Posterior vena cava (tissue), 2 donors: ENCODE measurements at places on chromosomes 1 and 21. TPM values are rescaled to one million over a fixed set of nuclear protein-coding genes. Genes with fewer than 3 reads are reported as not detected.

- no peak for DNase-seq
Measured at GRCh38 chr1:89596698-89597097, 36.2 kb upstream of the LRRC8C start.

- no peak for DNase-seq
Measured at GRCh38 chr1:54853793-54854370, 33.1 kb downstream of the DHCR24 start.

DNA sequence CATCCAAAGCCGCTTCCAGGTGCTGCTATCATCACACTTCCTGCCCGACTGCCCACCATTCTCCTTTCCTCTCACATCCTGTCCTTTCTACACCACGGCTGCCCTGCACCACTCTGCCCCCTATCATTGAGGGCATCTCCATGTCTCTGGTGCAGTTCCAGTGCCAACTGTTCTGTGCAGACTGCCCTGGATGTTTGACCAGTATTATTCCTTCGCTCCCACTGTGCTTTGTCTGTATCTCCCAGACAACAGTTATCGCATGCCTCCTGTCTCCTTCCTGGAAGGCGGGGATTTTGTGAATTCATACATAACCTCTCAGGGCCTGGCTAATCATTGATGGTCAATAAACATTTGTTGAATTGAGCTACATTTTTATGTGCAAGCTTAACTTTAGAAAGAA is 63.6 kb upstream of the GNG12 start:
- no peak for DNase-seq

DNA sequence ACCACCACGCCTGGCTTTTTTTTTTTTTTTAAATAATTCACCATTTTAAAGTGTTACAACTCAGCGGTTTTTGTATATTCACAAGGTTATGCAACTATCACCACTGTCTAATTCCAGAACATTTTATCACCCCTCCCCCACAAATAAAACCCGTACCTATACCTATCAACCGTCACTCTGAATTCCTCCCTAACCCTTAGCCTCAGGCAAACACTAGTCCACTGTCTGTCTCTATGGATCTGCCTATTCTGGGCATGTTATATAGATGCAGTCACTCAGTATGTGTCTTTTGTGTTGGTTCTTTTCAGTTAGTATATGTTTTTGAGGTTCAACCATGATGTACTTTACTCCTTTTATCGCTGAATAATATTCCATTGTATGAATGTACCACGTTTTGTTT is 19.3 kb upstream of the GRHL3 start:
- no peak for DNase-seq

FAM229A gene
- 4.4 TPM for total RNA-seq

GRCh38 chr1:230215529-230215928 is 148.5 kb downstream of the GALNT2 start:
- no peak for DNase-seq

DNA sequence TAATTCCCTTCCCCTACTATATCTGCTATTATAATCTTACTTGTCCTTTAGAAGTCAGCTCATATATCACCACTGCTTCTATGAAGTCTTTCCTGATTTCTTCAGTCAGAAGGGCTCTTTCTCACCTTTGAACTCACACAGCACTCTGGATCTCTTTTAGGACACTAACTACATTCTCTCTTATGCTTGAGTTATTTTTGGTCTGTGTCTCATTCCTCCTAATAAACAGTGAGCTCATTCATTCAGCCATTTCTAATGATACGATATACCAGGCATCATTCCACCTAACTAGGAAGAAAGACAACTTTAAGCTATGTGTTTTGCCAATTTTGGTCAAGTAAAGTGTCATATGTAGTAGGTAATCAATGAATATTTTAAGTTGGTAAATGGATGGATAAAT is 1.2 kb upstream of the STYXL2 start:
- DNase-seq = no peak

DNA sequence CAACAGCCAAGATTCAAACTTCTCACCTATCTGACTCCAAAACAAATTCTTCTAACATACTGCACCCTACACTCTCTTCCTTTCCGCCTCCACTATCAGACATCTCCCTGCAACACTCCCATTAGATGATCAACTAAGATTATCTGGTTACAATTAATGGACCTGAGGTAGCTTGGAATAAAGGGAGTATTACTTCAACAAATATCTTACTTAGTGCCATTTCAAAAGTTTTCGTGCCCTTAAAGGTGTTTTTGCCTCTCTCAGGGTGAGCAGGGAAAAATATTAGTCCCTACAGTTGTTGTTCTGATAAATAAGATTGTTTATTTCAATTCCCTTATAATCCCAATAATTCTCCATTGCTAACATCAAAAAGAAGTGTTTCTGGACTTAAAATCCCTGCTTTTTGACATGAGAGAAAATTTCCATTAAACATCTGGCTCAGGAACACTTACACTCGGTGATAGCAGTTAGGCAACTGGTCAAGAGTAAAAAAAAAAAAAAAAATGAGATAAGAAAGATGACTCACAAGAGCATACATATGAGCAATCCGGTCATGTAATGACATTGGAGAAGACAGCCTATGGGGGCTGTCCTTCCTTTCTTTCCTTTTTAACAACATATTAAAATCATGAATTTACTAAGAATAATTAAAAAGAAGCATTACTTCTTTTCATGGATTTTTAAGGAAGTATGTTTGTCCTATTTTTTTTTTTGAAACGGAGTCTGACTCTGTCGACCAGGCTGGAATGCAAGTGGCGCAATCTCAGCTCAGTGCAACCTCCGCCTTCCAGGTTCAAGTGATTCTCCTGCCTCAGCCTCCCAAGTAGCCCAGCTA is 7.6 kb downstream of the RSBN1 start:
- no peak for DNase-seq

DNA sequence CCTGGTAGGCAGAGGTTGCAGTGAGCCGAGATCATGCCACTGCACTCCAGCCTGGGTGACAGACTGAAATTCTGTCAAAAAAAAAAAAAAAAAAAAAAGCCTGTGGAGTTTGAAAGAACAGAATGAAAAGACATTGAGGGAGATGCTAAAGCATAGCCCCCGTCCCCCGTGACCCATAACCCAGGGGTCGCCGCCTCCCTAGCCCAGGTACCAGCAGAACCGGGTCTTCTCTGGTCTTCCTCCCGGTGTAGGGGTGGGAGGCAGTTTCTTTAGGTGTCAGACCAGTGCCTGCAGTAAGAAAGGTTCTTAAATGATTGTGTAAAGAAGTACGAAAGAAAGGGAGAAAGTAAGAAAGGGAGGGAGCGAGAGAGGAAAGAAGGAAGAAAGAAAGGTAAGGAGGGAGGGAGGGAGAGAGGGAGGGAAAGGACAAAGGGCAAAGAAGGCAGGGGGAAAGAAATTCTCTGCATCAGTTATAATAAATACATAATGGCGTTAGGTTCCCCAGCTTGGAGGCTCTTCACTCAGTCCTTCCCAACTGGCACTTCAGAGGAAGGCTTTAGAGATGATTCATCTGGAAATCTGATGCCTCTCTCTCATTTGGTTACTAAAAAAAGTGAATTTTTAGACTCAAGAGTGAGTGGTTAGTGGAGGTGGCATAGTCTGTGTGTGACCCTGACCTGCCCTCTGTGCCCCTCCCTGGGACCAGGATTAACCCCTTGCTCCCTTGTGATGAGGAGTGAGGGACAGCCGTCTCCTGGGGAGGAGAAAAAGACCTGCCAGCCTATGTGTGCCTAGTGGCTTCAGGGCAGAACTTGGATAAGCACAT is 1.1 kb downstream of the IL24 start:
- DNase-seq = no peak

CLDN14 gene
- 0.14 TPM for total RNA-seq

DNA sequence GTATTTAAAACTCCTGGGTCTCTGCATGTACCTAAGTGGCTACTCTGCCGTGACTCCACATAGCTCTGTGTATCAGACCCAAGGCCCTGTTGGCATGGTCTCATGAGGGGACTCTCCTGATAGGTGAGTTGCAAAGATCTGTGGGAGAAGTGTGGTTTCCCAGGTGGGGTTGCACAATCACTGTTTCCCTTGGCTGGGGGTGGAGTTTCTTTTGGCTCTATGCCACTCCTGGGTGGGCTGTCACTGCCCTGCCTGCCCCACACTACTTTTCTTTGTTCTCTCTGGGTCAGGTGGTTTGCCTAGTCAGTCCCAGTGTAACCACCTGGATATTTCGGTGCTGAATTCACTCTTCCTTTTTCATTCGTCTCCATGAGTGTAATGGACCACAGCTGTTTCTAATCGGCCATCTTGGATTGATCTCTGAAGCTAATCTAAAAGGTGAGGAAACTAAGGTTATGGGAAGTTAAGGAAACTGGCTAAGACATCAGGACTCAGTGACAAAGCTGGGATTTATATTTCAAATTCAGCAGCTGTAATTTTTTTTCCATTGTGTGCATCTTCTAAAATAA is 97.1 kb upstream of the CACYBP start:
- no peak for DNase-seq

FYB2 gene
- total RNA-seq = not detected

DNA sequence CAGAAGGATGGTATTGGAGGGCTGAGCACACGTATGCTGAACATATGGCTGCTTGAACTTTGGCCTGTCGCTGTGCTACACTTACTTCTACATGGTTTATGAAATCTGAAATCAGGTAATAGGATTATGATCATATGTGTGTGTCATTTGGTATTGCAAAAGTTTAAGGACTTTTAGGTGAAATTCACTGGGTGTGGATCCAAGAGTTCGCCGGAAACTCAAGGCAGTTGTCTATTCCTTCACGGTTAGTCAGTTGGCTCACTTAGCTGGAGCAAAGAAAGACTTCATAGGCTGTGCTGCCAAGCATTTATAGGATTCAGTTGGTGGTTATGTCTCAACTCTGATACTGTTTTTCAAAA is 927 bp downstream of the UAP1 start:
- no peak for DNase-seq

- no peak for DNase-seq
Measured at GRCh38 chr1:233331676-233332519, 4.4 kb downstream of the MAP3K21 start.

GRCh38 chr1:225479996-225480720 is 52.3 kb upstream of the LBR start:
- peak; percentile 36 for DNase-seq

ACP6 gene
- 9.0 TPM for total RNA-seq

GBP7 gene
- not detected for total RNA-seq

SLAMF6 gene
- total RNA-seq = 0.62 TPM

DNA sequence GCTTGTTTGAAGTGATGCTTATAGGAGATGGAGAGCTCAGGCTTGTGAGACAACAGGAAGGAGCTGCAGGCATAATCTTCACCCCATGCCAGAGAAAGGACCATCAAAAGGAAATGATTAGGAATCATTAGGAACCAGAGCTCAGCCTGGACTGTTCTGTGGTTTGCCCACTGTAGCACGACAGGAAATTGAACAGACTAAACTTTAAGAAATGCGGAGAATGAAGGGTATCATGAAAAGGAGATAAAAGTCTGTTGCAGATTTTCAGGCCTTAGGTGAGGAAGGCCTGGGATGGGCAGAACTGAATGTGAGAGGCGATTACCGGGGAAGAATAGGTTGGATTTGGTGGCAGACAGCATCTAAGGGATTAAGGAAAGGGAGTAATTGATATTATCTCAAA is 292.0 kb upstream of the PLXNA2 start:
- DNase-seq = no peak

DNA sequence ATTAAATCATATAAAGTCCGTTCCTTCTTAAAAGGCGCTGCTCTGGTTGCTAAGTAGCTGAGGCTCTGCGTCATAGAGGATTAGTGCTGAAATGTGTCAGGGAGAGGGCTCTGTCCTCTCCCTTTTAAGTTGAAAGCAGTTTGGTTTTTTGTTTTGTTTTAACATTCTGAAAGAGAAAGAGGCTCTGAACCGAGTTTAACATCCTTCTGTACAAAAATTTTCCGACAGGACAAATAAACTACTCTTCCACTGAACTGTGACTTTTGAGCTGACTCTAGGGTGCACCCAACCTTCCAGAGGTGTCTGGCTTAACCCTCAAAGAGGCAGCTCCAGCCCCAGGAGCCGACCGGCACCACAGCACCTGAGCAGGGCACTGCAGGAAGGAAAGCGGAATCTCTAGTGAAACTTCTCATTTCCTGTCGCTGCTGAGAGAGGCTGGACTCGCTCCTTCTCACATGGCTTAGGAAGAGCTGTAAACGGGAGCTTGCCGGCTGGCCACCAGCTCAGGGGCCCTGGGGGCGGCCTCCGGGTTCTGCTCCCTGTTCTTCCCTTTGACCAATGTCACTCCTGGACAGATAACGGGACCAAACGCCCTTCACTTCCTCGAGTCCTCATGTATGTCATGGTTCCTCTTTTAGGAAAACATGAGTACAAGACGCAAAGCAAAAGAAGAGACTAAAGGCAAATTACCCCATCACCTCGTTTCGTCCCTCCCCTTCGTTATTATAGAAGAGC is 1.2 kb downstream of the VAV3 start:
- peak; percentile 79 for DNase-seq

NTMT2 gene
- not detected for total RNA-seq

- no peak for DNase-seq
Measured at GRCh38 chr1:59096501-59096900, 200.4 kb upstream of the FGGY start.

CLCNKB gene
- 0.62 TPM for total RNA-seq

COL8A2 gene
- 33.2 TPM for total RNA-seq
